ENCODE measurements at places on chromosomes 16 and 17.

GRCh38 chr17:74922694-74923537 lies at the start of gene USH1G:
USH1G (minus strand) TSS chr17:74923255; CDS start chr17:74923073, 182 bp downstream.
- no peak for DNase-seq

DNA sequence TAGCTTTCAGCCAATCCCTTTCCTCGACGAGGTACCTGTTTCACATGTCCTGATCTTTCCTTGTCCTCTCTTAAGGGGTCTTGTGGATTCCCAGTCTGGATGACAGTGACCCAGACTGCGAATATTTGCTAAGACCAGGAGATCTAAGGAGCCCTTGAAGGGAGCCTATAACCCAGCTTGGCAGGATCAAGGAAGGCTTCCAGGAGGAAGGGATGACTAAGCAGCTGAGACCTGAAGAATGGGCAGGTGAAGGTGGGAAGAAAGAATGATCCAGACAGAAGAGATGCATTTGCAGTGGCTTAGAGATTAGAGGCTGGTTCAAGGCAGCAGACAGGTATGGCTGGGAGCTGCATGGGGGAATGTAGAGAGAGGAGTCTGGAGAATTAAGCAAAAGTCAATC lies 1.9 kb upstream of the PDK2 start:
- DNase-seq: no peak

DNA sequence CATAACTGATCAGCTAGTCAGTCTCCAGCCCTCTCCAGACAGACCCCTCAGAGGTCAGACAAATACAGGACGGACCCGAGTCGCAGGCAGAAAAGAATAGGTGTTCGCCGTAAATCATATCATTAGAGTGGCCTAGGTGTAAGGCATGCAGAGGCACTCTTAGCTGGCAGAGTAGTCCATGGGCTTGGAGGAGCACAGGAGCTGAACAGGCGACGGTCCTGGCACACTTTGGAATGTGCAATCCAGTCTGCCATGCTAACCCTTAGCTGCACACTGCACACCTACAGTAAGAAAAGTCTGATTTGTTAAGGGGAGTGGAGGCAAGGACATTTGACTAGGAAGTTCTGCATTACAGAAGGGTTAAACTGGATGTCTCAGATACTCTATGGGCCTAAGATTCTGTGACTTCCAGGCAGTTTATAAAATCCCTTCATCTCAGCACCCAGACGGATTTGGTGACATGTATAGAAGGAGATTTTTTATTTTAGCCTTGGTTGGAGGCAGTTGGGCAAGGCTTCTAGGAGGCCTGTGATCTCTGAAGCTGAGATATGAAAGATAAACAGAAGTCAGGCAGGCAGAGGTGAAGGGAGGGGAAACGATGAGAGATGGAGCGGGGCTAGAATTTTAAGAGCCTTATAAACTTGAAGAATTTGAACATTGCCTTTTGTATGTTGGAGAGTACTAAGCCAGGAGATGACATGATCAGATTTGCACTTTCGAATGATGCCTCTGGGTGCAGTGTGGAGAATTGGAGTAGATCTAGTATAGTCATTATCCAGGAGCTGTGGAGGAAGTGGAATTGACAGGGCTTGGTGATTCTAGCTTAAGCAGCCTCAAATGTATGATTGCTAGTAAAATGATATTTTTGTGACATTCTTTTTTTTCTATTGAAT lies 34.6 kb upstream of the SLC5A11 start:
- no peak for DNase-seq

GRCh38 chr16:51734220-51734619 lies 583.1 kb upstream of the SALL1 start:
- no peak for DNase-seq

DNA sequence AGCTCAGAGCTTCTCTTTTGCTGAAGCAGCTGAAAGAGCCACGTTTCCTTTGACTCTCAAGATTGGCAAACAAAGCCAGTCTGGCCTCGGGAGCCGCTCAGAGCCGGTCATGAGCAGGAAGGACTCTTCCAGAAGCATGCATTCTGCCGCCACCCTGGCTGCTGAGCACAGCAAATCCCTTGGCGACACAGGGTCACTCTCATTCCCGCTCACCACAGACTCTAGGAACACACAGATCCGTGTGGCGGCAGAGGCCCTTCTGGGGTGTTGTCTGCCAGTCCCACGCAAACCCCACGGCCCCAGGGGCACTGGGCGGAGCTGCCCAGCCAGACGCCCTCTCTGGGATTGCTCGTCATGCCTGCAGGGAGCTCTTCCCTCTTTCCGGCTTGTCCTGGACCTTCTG lies 157.0 kb downstream of the C16orf95 start:
- no peak for DNase-seq

DNA sequence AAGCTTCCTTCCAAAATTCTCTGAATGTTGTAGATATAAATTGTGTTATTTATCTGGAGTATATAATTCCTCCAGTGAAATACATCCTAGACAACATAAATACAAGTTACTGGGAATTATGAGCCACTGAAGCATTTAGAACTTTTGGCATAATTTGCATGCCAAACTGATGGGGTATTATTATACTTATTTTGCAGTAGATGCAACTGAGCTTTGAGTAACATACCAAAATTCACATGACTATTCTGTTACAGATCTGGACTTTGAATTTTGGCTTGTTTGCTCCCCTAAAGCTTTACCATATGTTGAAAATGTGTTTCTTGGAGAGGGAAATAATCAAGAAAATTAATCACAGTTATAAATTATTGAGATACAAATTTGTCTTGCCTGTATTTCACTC lies 372.5 kb downstream of the CDH11 start:
- no peak for DNase-seq

DNA sequence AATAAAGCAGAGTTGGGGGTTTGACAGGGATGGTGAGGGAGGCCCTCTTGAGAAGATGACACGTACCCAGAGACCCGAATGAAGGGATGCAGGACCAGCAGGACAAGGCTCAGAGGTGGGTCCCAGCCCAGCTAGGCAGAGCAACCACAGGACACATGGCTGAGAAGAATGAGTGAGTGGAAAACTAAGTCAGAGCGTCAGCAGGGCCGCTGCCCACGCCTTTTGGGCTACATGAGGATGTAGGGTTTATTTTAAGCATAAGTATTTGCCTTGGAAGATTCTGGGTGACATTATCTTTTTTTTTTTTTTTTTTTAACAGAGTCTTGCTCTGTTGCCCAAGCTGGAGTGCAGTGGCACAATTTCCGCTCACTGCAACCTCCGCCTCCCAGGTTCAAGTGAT lies 176.0 kb downstream of the TMEM132E start:
- no peak for DNase-seq

All from stimulated activated CD8-positive, alpha-beta memory T cell treated with anti-CD3 and anti-CD28 coated beads, Interleukin-4, amount 100 ng/mL, for 1 hour (primary cell).